Type B pancreatic cell (in vitro differentiated cells): ENCODE measurements at places on chromosomes 1 and 21.
A peak's percentile ranks its signal among the peaks of the same experiment; 100 is the strongest.

DNA sequence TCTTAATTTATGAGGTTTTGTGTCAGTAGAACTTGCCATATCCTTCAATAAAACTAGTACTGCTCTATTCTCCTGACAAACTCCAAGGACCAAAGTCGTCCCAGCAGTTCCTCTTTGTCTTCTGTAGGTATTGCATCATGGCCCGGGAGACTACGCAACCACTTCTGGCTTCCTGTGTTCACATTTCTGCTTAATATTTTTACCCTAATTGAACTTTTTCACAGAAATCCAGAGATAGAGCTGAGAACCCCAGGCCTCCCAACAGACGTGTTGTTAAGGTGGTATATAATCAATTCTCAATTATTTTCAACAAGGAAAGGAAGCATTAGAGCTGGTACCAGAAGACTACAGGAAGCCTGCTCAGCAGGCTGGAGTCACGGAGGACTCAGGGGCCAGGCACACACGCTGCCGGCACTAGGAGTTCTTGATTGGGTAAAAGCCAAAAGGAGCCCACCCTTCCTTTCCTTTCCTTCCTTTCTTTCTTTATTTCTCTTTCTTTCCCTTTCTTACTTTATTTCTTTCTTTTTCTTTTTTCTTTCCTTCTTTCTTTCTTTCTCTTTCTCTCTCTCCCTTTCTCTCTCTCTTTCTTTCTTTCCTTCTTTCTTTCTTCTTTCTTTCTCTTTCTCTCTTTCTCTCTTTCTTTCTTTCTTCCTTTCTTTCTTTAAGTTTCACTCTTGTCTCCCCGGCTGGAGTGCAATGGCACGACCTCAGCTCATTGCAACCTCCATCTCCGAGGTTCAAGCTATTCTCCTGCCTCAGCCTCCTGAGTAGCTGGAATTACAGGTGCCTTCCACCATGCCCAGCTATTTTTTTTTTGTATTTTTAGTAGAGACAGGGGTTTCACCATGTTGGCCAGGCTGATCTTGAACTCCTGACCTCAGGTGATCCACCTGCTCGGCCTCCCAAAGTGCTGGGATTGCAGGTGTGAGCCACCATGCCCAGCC is 173.7 kb downstream of the ZBTB18 start:
- H3K4me3 ChIP-seq, result no peak overlapping the region
- no peaks in the 10 kb centered on the region for H3K36me3 ChIP-seq
- no peak overlapping the region for H3K27ac ChIP-seq
- no peak for DNase-seq

DNA sequence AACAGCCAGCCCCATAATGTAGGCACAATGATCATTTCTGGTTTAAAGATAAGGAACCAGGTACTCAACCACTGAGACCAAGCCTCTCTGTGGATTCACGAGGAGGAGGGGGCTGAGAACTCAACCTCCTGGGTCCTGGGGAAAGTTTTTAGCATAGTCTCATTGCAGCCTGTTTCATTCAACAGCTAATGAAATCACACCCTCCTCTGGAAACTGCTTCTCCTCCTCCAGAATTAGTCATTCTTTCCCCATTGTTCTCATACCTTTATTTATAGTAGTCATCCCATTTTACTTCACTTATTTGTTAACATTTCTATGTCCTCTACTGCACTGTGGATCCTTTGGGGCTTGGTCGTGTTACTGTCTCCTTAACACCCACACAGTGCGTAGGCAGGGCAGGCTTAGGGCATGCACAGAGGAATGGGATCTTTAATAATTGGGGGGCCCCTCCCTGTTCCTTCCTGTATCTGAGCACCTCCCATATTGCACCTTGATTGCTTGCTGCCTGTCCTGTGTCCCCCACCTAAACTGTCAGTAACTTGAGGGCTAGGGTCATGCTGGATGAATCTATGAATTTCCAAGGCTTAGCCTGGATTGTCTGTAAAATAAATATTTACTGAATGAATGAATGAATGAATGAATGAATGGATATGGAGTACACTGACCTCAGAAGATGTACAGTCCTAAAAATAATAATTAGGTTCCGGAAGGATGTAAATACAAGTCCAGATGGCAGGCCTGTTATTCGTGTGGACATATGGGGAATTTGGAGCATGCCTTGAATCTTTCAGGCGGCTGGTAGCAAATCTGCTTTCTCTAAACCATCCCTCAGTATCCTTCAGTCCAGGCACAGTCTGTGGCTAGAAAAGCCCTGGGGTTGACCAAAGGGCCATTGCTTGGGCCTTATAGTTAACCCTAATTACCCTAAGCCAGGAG is 153.8 kb upstream of the HMGB4 start:
- H3K27me3 ChIP-seq, result peaks cover 4% of the 10 kb centered on the region
- H3K4me1 ChIP-seq, result peaks cover 6% of the 10 kb centered on the region

- peak overlapping the region; percentile 72 for H3K27ac ChIP-seq
- H3K36me3 ChIP-seq, result peaks cover 21% of the 10 kb centered on the region
- no peaks in the 10 kb centered on the region for H3K27me3 ChIP-seq
- peak overlapping the region; percentile 60 for H3K4me3 ChIP-seq
Observed at GRCh38 chr1:36159614-36160387, 3.8 kb downstream of the MAP7D1 start.

- H3K27ac ChIP-seq, result no peak overlapping the region
- H3K27me3 ChIP-seq, result no peaks in the 10 kb centered on the region
Observed at GRCh38 chr1:111471012-111471411, 2.8 kb upstream of the C1orf162 start.

DNA sequence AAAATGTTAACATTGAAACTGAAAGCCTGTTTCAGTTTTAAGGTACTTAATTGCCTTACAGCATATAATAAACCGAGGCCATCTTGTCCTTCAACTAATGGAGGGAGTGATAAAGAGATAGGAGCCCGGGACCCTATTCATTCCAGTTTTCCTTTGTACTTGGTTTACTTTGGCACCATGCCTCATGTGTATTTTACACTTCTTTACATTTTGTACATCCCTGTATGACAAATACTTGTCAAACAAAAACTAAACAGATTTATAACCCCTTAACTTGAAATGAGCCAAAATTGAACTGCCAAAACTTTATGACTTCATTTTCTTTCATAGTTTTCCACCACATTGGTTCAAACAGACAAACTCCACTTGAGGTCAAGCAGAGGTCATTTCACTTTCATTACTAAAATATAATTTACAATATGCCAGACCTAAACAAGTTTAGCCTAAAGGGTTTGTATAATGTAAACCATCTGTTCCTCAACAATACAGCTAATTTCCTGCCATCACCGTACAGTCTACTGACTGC is 30.9 kb upstream of the UBE2U start:
- H3K4me1 ChIP-seq, result peaks cover 33% of the 10 kb centered on the region
- no peaks in the 10 kb centered on the region for H3K27me3 ChIP-seq
- H3K4me3 ChIP-seq, result peak overlapping the region; percentile 27
- peaks cover 46% of the 10 kb centered on the region for H3K36me3 ChIP-seq
- no peak for DNase-seq

- H3K27me3 ChIP-seq, result no peaks in the 10 kb centered on the region
- no peak for DNase-seq
- no peaks in the 10 kb centered on the region for H3K36me3 ChIP-seq
- H3K4me3 ChIP-seq, result no peak overlapping the region
Observed at GRCh38 chr1:162984699-162985098, 84.5 kb upstream of the RGS4 start.

DNA sequence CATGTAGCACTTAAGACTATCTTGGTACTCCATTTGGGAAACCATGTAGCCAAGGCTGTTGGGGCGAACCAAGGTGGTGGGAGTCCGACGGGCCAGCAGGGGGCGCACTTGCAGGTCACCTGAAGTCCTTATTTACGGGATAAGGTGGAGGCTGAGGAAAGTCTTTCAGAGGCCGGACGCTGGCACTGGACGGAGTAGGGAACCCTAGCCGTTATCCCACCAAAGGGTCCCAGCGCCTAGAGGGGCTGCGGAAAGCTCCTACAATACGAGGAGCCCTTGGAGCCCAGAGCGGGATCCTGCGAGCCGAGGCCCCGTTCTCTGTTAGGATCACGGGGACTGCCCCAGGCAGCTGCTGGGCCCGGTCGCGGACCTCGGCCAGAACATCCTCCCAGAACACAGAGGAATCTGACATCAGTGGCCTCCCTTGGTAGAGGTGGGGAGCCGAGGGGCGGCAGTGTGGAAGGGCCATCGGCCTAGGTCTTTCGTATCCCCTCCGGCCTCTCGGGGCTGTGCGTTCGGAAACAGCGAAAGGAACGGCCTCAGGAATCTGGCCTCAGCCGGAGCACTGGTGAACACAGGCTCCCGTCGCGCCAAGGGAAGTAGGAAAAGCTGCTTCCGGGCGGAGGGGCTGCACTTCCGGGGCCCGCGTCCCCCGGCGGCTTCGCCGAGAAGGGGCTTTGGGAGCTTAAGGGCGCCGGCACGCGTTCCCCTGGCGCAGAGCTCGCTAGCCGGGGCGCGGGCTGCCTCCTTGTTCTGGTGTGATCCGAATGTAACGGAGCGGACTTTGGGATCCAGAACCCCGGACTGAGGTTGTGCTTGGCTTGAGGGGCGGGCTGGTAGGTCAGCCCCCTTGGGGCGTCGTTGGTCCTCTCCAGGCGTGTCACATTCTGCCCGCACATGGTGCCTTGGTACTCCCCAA is 29.9 kb upstream of the RPTN start:
- no peak for DNase-seq
- no peaks in the 10 kb centered on the region for H3K4me1 ChIP-seq
- no peak overlapping the region for H3K27ac ChIP-seq
- H3K27me3 ChIP-seq, result peaks cover 15% of the 10 kb centered on the region
- H3K36me3 ChIP-seq, result no peaks in the 10 kb centered on the region

DNA sequence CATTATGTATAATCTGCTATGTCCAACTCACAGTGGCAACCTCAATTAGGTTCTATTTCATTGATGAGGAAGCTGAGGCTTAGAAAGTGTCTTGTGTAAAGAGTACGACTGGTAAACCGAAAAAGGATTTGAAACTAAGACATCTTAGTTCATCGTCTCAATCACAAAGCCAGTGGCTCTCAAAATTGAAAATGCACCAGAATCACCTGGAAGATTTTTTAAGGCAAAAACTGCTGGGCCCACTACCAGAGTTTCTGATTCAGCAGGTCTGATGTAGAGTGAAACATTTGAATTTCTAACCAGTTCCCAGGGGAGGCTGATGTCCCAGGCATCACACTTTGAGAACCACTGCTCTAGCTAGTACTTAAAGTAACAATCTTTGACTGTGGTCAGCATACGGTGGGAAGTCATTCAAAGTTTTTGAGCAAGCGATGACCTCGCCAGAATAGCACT is 5.2 kb upstream of the LRRC53 start:
- H3K4me3 ChIP-seq, result no peak overlapping the region
- peaks cover 10% of the 10 kb centered on the region for H3K27me3 ChIP-seq
- no peak for DNase-seq
- H3K27ac ChIP-seq, result no peak overlapping the region
- H3K4me1 ChIP-seq, result peaks cover 9% of the 10 kb centered on the region

DNA sequence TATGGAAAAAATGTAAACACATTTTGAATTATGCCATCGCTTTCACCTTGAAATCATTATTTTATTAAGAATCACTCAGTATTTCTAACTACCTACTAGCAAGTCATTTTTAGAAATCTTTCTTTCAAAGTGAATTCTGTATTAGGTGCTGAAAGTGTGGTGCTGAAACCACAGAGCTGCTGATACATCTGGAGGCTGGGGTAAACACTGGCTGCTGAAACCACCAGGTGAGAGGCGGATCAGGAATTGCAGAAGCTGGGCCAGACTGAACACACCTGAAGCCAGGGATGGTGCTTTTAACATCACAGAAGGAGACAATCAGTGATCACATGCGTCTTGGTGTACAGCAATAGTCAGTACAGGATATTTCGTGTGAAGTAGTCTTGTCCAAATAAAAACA is 42.2 kb upstream of the KCNE1 start:
- H3K36me3 ChIP-seq, result peaks cover 9% of the 10 kb centered on the region
- H3K4me3 ChIP-seq, result no peak overlapping the region
- H3K27me3 ChIP-seq, result no peaks in the 10 kb centered on the region

DNA sequence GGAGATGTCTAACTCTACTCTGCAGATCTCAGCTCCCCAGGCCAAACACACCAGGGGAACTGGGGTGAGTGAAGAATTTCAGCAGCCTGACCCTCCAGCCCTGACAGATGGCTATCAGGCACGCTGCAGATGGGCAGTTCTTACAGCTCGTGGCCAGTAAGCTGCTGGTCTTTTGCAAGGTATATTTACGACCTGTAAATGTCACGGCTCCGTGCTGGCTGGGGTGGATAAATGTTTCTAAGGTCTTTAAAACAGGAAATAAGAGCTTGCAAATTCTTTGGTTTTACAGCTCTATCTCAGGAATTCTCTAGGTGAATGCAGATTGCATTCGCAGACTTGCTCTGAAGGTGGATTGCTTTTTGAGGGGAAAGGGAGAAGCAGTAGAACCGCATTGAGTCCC is 10.1 kb downstream of the DOP1B start:
- H3K4me3 ChIP-seq, result no peak overlapping the region
- no peaks in the 10 kb centered on the region for H3K27me3 ChIP-seq
- peaks cover 10% of the 10 kb centered on the region for H3K36me3 ChIP-seq

DNA sequence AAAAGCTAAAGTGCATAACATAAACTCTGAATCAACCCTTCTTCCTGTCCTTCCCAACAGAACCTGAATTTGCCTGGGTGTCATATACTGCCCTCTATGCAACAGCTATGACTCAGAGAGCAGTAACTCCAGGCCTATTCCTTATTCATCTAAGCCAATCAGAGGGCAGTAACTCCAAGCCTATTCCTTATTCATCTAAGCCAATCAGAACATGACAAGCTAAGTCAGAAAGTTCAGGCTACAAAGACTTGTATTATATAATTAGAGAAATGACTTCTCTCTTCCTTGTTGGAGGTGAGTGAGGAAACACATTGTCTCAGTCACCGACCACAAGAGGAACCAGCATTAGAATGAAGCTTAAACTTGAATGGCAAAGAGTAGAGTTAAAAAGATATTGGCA is 26.2 kb upstream of the TADA1 start:
- no peak overlapping the region for H3K27ac ChIP-seq
- H3K36me3 ChIP-seq, result no peaks in the 10 kb centered on the region
- no peak overlapping the region for H3K4me3 ChIP-seq
- no peak for DNase-seq

DNA sequence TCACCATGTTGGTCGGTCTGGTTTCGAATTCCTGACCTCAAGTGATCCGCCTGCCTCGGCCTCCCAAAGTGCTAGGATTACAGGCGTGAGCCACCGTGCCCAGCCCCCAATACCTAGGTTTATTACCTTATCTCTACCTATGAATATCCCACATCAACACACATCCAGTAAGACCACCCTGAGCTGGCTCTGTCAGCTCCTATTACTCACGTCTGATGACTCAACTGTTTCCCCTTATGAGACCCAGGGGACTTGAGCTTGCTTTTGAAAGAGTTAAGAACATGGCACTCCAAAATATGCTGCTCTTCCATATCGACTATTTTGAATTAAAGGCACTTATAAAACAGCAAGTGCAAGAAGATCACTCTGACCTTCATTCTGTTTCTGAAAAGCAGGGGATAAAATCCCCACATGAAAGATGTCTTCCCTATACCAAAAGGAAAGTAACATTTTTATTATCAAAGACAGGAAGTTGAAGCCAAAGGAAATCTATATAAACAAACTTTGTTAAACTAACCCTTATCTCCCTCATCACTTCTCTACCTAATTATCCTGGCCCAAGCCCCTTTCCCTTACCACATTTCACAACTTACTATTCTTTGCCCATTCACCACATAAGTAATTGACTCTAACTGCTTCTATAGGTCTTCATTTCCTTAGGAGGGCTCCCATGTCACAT is 41.3 kb upstream of the OSBPL9 start:
- peaks cover 4% of the 10 kb centered on the region for H3K4me1 ChIP-seq
- DNase-seq, result no peak
- no peak overlapping the region for H3K27ac ChIP-seq
- H3K4me3 ChIP-seq, result no peak overlapping the region

- DNase-seq, result no peak
- peak overlapping the region; percentile 21 for H3K4me3 ChIP-seq
- H3K4me1 ChIP-seq, result peaks cover 3% of the 10 kb centered on the region
- peaks cover 14% of the 10 kb centered on the region for H3K36me3 ChIP-seq
Observed at GRCh38 chr1:212302745-212303383, 17.7 kb downstream of the PPP2R5A start.
